ENCODE measurements at places on chromosomes 2 and 18.
A peak's percentile ranks its signal among the peaks of the same experiment; 100 is the strongest.

DNA sequence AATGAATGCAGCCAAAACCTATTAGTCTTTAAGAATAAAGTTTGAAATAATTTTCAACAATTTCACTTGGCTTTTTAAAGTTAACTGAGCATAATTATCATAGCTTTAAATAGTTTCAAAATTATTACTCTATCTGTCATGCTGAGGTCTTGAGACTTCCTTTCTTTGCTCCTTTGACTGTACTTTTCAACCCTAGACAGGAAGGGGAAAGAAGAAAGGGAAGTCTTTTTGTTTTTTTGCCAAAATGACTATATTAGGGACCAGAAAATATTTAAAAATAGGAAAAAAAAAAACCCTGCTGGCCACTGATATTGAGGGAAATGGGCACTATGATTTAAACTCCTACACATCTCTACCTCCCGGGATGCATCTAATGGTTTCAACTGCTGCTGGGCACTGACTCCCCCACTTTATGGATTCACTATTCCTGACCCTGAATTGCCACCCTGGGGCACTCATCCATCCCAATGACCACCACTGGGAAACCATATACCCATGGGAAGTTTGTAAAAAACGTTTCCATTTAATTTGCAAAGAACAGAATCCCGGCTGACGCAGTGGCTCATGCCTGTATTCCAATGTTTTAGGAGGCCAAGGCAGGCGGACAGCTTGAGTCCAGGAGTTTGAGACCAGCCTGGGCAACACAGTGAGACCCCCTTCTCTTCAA is 50.5 kb downstream of the GAREM1 start:
- H3K4me1 ChIP-seq, result no peaks in the 10 kb centered on the region
- H3K4me3 ChIP-seq, result no peak overlapping the region
- DNase-seq, result no peak
- H3K27me3 ChIP-seq, result peaks cover 7% of the 10 kb centered on the region
- H3K36me3 ChIP-seq, result no peaks in the 10 kb centered on the region

GRCh38 chr2:127597984-127598380 is 48.0 kb upstream of the GPR17 start:
- H3K27ac ChIP-seq, result no peak overlapping the region
- DNase-seq, result no peak
- peaks cover 5% of the 10 kb centered on the region for H3K4me1 ChIP-seq
- no peak overlapping the region for H3K4me3 ChIP-seq

- H3K27me3 ChIP-seq, result peaks cover 4% of the 10 kb centered on the region
- no peak for DNase-seq
- no peak overlapping the region for H3K4me3 ChIP-seq
- no peak overlapping the region for H3K27ac ChIP-seq
- H3K36me3 ChIP-seq, result no peaks in the 10 kb centered on the region
Observed at GRCh38 chr18:8890957-8891464, 185.7 kb downstream of the MTCL1 start.

GRCh38 chr2:221635949-221636348 is 63.8 kb upstream of the EPHA4 start:
- H3K4me1 ChIP-seq, result no peaks in the 10 kb centered on the region
- H3K27ac ChIP-seq, result no peak overlapping the region
- no peaks in the 10 kb centered on the region for H3K36me3 ChIP-seq
- H3K27me3 ChIP-seq, result peaks cover 7% of the 10 kb centered on the region
- no peak overlapping the region for H3K4me3 ChIP-seq

DNA sequence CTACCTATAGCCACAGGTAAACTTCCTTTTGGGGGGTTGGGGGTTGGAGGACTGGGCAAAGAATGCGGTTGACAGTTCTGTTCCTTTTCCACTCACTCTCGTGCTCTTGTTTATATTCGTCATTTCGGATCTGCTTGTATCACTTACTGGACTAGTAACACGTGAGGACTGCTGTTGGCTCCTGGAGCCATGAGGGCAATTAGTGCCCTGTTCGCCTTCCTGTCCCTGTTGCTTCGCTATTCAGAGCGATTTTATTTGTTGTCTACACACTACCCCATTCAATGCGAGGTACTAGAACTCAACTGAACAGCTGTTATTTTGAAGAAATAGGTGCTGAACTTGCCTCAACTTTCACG is 1.1 kb downstream of the KCNJ3 start:
- H3K4me1 ChIP-seq, result no peaks in the 10 kb centered on the region
- no peak for DNase-seq
- H3K27ac ChIP-seq, result no peak overlapping the region
- H3K36me3 ChIP-seq, result peaks cover 3% of the 10 kb centered on the region

- H3K27me3 ChIP-seq, result peaks cover 5% of the 10 kb centered on the region
- H3K4me3 ChIP-seq, result no peak overlapping the region
- no peaks in the 10 kb centered on the region for H3K36me3 ChIP-seq
- peaks cover 23% of the 10 kb centered on the region for H3K4me1 ChIP-seq
- H3K27ac ChIP-seq, result no peak overlapping the region
Observed at GRCh38 chr2:159125858-159126257, 157.4 kb downstream of the TANC1 start.

- peaks cover 2% of the 10 kb centered on the region for H3K36me3 ChIP-seq
- H3K27me3 ChIP-seq, result peaks cover 22% of the 10 kb centered on the region
- no peak overlapping the region for H3K27ac ChIP-seq
- DNase-seq, result no peak
Observed at GRCh38 chr18:45165176-45165713, 450.0 kb upstream of the SLC14A2 start.

DNA sequence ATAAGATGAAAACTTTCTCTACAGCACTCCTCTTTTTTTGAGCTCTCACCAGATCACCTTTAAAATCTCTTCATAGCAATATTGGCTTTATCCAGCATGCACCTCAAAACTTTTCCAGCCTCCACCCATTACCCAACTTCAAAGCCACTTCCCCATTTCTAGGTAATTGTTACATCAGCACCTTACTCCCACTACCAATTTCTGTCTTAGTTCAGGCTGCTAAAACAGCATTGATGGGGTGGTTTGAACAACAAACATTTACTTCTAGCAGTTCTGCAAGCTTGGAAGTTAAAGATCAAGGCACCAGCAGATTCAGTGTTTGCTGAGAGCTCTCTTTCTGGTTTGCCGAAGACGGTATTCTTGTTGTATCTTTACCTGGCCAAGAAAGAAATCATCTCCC is 114.0 kb upstream of the SLC39A10 start:
- H3K36me3 ChIP-seq, result peaks cover 2% of the 10 kb centered on the region
- peaks cover 25% of the 10 kb centered on the region for H3K4me1 ChIP-seq
- H3K27me3 ChIP-seq, result no peaks in the 10 kb centered on the region
- no peak for DNase-seq

GRCh38 chr18:2871111-2871720 is 24.4 kb downstream of the EMILIN2 start:
- H3K4me3 ChIP-seq, result no peak overlapping the region
- no peak for DNase-seq
- no peaks in the 10 kb centered on the region for H3K36me3 ChIP-seq
- H3K27me3 ChIP-seq, result peaks cover 4% of the 10 kb centered on the region

- no peak overlapping the region for H3K4me3 ChIP-seq
- no peak overlapping the region for H3K27ac ChIP-seq
- peaks cover 7% of the 10 kb centered on the region for H3K36me3 ChIP-seq
- no peak for DNase-seq
- peaks cover 5% of the 10 kb centered on the region for H3K4me1 ChIP-seq
Observed at GRCh38 chr2:109701362-109701761, 87.2 kb downstream of the SOWAHC start.

DNA sequence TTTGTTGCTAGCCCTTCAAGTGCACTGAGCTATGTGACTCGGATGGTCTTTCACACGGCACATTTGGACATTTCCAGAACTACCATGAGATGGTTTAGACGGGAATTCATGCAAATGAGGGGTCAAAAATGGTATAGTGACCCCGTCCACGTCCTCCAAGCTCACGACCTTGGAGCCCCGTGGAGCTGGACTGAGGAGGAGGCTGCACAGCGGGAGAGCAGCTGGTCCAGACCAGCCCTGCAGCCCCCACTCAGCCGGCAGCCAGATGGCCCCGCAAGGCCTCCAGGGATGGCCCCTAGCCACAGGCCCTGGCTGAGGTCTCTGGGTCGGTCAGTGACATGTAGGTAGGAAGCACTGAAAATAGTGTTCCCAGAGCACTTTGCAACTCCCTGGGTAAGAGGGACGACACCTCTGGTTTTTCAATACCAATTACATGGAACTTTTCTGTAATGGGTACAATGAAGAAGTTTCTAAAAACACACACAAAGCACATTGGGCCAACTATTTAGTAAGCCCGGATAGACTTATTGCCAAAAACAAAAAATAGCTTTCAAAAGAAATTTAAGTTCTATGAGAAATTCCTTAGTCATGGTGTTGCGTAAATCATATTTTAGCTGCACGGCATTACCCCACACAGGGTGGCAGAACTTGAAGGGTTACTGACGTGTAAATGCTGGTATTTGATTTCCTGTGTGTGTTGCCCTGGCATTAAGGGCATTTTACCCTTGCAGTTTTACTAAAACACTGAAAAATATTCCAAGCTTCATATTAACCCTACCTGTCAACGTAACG is 88.8 kb downstream of the EPAS1 start:
- no peak overlapping the region for H3K27ac ChIP-seq
- peaks cover 24% of the 10 kb centered on the region for H3K27me3 ChIP-seq
- H3K36me3 ChIP-seq, result peaks cover 2% of the 10 kb centered on the region
- no peak for DNase-seq
- H3K4me1 ChIP-seq, result peaks cover 2% of the 10 kb centered on the region

GRCh38 chr18:53795061-53795460 is 429.4 kb downstream of the MBD2 start:
- H3K27ac ChIP-seq, result no peak overlapping the region
- no peaks in the 10 kb centered on the region for H3K27me3 ChIP-seq
- DNase-seq, result no peak
- no peak overlapping the region for H3K4me3 ChIP-seq

GRCh38 chr2:54572636-54573536 is 116.8 kb downstream of the SPTBN1 start:
- H3K36me3 ChIP-seq, result no peaks in the 10 kb centered on the region
- no peaks in the 10 kb centered on the region for H3K27me3 ChIP-seq
- peak overlapping the region; percentile 90 for H3K4me3 ChIP-seq
- H3K27ac ChIP-seq, result peak overlapping the region; percentile 99
- H3K4me1 ChIP-seq, result peaks cover 80% of the 10 kb centered on the region

- no peak overlapping the region for H3K4me3 ChIP-seq
- no peaks in the 10 kb centered on the region for H3K36me3 ChIP-seq
- no peak for DNase-seq
- no peak overlapping the region for H3K27ac ChIP-seq
- H3K27me3 ChIP-seq, result no peaks in the 10 kb centered on the region
Observed at GRCh38 chr2:78864205-78864604, 161.3 kb upstream of the REG3G start.

- no peaks in the 10 kb centered on the region for H3K4me1 ChIP-seq
- peaks cover 4% of the 10 kb centered on the region for H3K36me3 ChIP-seq
- H3K4me3 ChIP-seq, result no peak overlapping the region
- no peaks in the 10 kb centered on the region for H3K27me3 ChIP-seq
Observed at GRCh38 chr18:14075196-14075595, 57.0 kb downstream of the ZNF519 start.

DNA sequence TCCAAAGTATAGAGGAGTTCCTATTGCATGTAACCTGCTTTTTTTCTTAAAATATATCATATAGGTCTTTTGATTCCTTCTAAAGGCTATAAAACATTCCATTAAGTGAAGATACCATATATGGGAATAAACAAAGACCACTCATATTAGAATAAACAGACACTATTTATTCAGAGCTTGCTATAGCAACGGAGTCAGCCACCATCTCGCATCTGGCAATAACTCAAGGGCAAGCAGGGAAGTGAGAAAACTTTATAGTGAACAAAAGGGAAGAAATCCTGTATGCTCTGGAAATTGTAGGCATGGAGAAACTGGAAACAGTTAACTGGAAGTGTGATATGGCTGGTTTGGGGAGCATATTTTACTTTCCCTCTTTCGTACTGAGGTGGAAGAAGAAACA is 301.9 kb downstream of the PTH2R start:
- DNase-seq, result no peak
- H3K36me3 ChIP-seq, result no peaks in the 10 kb centered on the region
- H3K27ac ChIP-seq, result no peak overlapping the region
- H3K4me3 ChIP-seq, result no peak overlapping the region

- H3K36me3 ChIP-seq, result peaks cover 4% of the 10 kb centered on the region
- H3K27ac ChIP-seq, result no peak overlapping the region
- H3K4me1 ChIP-seq, result peaks cover 3% of the 10 kb centered on the region
- peaks cover 56% of the 10 kb centered on the region for H3K27me3 ChIP-seq
Observed at GRCh38 chr2:25074826-25075225, 33.0 kb downstream of the EFR3B start.

- H3K27ac ChIP-seq, result peak overlapping the region; percentile 72
- H3K4me3 ChIP-seq, result peak overlapping the region; percentile 7
- no peak for DNase-seq
- peaks cover 36% of the 10 kb centered on the region for H3K4me1 ChIP-seq
Observed at GRCh38 chr2:143451642-143452281, 322.5 kb downstream of the ARHGAP15 start.

GRCh38 chr18:48742706-48743475 is 204.1 kb downstream of the CTIF start:
- peaks cover 2% of the 10 kb centered on the region for H3K36me3 ChIP-seq
- no peak for DNase-seq
- H3K4me1 ChIP-seq, result peaks cover 3% of the 10 kb centered on the region
- H3K27me3 ChIP-seq, result no peaks in the 10 kb centered on the region
- H3K4me3 ChIP-seq, result no peak overlapping the region

- peak overlapping the region; percentile 45 for H3K27ac ChIP-seq
- H3K4me3 ChIP-seq, result no peak overlapping the region
- peaks cover 36% of the 10 kb centered on the region for H3K4me1 ChIP-seq
- H3K36me3 ChIP-seq, result peaks cover 2% of the 10 kb centered on the region
Observed at GRCh38 chr18:76412010-76412817, 82.8 kb downstream of the ZNF516 start.

DNA sequence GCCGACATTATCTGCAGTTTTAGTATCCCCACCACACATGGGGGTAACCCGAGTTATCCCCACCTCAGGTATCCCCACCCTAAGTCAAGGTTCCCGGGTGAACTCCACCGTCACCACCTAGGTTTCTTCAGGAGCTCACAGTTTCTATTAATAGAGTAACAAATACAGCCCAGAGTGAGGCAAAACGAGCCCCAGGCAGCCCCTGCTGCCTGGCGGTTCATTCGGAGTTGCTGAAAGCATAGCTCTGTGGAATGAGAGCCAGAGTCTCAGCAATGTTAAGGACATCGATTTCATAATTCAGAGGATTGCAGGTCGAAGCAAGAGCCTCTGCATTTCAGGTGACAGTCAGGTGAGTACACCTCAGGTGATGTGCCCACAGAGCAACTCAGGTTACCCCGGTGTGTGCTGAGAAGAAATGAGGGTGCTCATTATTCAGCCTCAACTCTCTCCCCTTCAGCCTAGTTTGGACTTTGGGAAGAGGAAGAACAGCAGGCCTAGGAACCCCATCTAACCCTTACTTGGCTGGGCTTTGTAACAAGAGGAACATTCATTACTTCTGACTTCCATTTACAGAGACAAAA is 10.7 kb downstream of the SATB2 start:
- peaks cover 2% of the 10 kb centered on the region for H3K4me1 ChIP-seq
- H3K27me3 ChIP-seq, result peaks cover 59% of the 10 kb centered on the region
- no peak overlapping the region for H3K4me3 ChIP-seq
- H3K27ac ChIP-seq, result no peak overlapping the region
- H3K36me3 ChIP-seq, result no peaks in the 10 kb centered on the region
